Hindlimb muscle (tissue), 1 donor: ENCODE measurements at places on chromosomes 4 and X. TPM values are rescaled to one million over a fixed set of nuclear protein-coding genes. Genes with fewer than 3 reads are reported as not detected.

DNA sequence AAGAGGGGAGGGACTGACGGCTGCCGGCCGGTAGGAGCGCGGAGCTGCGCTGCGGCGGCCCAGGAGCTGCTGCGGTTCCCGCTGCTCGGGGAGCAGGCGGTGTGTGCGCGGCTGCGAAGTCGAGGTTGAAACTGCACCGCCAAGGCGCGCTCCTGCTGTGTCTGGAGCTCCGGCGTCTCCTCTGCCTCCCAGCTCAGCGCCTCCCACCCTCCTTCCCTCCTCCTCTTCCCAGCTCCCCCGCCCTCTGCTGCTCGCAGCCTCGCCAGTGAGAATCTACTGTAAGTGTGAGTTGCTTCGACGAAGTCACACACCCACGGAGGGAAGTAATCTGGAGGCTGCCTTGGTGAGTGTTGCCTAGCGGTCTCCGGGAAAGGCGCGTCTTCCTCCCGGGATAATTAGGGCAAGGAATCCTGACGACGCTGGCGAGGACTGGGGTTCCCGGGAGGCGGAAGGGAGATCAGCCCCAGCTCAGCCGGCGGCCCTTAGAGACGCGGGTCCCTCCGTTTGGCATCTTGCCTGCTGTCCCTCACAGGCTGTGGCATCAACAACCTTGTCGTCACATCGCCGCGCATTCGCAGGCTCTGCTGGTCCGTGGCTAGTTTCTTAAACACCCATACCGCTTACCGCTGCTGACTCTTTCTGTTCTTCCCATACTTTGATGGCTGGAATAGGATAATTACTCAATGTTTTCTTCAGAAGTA lies at the start of gene EPHA5:
EPHA5 (minus strand) TSS at position 159 of the 701 bp plus-strand sequence. CDS start 747 bp downstream, outside the sequence.
- DNase-seq, result peak; percentile 80

DNA sequence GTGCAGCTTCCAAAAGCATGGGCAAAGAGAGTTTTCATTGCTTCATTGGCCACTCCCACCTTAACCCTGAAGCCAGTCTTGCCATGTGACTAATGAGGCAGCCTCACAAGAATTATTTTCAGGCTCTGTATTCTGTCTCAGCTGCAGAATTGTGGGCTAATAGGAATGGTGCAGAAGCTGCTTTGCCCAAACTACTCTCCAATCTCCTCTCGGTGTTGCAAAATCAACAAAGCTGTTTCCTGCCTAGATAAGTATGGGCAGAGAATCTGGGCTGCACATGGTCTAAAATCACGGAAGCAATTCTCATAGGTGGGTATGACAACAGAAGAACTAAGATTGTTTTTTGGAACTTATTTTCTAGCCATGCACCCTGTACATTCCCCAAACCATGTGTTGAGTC lies 31.4 kb downstream of the PPP1R2C start:
- DNase-seq, result no peak

GRCh38 chr4:155220025-155220424 lies 11.6 kb downstream of the NPY2R start:
- DNase-seq, result no peak

DNA sequence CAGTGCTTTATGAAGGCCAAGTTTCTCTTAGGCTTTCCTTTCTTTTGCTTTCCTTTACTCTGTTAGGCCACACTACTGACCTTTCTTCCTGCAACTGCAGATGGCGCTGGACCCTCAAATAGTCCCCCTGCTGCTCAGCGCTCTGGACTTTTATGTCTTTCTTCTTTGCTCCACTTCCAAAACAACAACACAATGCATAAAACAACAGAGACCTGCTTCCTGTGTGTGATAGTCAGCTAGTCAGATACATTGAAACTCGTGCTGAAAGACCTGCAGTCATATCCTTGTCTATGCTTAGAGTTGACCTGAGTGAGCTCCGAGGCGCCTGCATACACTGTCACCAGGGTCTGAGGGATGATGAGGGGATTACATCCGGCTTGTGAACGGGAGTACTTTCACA lies 108.9 kb upstream of the TEX13D start:
- DNase-seq, result no peak

DNA sequence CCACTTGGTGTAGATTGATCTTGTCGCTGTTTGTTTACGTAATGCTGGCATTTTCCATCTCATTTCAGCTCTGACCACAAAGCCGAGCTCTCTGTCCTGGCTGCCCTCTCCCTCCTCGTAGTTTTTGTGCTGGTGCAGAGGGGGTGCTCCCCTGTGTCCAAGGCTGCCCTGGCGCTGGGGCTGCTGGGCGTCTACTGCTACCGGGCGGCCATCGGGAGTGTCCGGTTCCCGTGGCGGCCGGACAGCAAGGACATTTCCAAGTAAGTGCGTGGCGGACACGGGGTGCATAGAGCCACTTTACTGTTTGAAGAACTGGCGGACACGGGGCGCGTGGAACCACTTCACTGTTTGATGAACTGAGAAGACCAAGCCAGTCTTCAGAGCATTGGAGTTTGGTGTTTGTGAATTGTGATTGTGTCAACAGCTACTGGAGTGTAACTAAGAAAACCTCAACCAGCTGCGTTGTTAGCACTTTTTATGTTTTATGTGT lies 28.0 kb downstream of the PIGG start:
- DNase-seq, result no peak

The SLC6A14 gene
- polyA plus RNA-seq, result not detected

The SLC2A9 gene
- 5.0 TPM for polyA plus RNA-seq

The GSX2 gene
- not detected for polyA plus RNA-seq
